Stimulated activated CD8-positive, alpha-beta memory T cell treated with anti-CD3 and anti-CD28 coated beads, Interleukin-15, amount 100 ng/mL, for 4 hours (primary cell): ENCODE measurements at places on chromosomes 1 and 21.

- no peak for DNase-seq
Measured at GRCh38 chr1:31507676-31508530, 68.4 kb upstream of the TINAGL1 start.

DNA sequence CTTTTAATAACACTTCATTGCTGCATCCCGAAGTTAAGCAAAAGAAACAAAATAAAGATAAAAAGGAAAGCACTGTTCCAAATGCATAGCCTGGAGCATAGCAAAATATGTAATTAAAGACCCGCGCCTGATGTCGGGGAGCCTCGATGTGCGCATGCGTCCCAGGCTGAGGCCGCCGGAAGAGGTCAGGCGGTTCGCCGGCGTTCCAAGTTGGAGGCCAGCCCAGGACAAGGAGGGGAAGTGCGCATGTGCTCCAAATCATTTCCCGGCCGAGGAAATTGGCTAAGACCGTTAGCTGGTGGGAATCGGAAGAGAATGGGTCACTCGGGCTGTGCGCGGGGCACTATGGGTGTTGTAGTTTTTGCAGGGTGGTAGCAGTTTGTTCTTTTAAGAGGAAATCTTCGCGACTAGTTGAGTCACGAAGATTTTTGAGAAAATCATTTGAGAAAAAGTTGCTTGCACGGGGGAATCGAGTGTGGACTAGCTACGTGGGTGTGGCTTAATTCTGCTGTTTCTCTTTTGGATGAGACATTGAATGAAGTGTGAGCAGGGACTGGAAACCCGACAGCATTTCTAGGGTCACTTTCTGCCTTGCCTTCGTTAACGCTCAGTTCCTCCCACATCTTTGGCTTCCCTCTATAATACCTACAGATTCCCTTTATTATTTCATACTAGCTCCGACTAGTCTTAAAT, 31.0 kb upstream of the CD1D start:
- DNase-seq = peak; percentile 27

GRCh38 chr1:114509596-114510273, 1.3 kb downstream of the TRIM33 start:
- DNase-seq = no peak

- no peak for DNase-seq
Measured at GRCh38 chr1:107829036-107829770, 135.8 kb downstream of the VAV3 start.

- DNase-seq = peak; percentile 66
Measured at GRCh38 chr1:2194319-2194897, at the start of gene FAAP20. Gene FAAP20 (minus strand): TSS chr1:2194772. CDS start chr1:2194749, 23 bp downstream.

DNA sequence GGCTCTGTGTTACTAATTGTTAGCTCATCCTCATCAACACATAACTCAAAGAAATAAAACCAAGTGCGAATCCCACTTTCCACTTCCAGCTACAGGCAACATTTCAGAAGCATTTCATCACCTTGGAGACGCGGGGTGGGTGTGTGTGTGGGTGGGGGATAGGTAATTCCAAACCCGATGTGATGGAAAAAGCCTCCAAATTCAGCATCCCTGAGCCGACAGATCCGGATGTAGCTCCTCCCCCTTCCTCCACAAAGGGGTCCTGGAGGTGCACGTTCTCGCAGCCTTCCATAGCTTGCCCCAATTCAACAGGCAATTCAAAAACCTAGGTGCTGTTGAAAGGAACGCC, 486 bp downstream of the HSPA13 start:
- no peak for DNase-seq

- DNase-seq = no peak
Measured at GRCh38 chr1:248751635-248752034, 3.9 kb downstream of the LYPD8 start.

DNA sequence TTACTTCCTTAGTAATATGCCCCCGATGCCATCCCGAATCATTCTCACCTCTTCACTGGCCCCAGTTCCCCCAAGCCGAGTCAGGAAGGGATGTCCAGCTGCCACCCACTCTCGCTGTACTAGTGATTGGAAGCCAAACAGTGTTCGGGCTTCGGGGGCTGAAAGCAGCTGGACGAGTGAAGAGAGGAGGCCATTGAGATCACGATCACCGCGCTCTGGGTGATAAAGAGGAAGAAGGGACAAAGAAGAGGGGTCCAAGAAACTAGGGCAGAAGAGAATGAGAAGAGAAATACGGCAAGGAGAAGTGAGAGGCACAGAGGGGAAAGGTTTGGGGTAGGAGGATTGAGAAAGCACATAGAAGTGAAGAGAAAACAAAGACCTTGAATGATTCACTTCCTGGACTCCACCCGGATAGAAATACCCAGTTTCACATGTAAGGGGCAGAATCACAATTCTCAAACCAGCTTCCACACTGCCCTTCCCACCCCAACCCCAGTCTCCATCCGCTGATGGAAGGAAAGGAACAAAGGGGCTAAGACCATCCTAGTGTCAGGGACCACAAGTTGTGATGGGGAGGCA, 3.7 kb upstream of the SF3B4 start:
- DNase-seq = no peak

GRCh38 chr1:12146343-12147112, 20.3 kb upstream of the TNFRSF1B start:
- DNase-seq = no peak

GRCh38 chr1:208183977-208184911, 59.9 kb downstream of the PLXNA2 start:
- DNase-seq = no peak

DNA sequence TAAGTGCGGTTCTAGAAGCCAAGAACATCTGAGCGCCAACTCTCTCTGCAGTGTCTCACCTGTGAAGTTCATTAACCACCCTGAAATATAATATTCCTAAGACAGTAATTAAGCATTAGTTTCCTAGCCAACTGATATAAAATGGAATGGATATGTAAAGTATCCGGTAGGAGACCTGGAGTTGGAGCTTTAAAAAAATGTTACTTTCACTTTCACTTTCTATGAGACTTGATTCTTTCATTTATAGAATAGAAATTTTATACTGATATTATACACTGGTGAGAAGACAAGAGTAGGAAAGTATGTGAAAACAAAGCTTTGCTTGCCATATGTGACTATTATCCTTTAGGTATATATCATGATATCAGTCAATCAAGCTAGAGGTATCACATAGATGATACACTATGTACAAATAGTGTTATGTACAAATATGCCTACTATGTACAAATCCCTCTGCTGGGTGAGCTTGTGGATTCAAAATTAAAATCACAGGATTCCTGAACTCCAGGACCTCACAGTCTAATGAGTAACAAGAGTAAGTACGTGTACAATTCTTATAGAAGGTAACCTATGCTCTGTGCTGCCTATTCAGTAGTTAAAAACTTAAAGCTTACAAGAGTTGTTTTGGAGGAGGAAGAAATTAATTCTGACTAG, 934.2 kb downstream of the TTLL7 start:
- DNase-seq = no peak

GRCh38 chr1:119359730-119360129, 8.9 kb upstream of the HAO2 start:
- no peak for DNase-seq

- DNase-seq = no peak
Measured at GRCh38 chr1:18553388-18553787, 72.7 kb downstream of the KLHDC7A start.

DNA sequence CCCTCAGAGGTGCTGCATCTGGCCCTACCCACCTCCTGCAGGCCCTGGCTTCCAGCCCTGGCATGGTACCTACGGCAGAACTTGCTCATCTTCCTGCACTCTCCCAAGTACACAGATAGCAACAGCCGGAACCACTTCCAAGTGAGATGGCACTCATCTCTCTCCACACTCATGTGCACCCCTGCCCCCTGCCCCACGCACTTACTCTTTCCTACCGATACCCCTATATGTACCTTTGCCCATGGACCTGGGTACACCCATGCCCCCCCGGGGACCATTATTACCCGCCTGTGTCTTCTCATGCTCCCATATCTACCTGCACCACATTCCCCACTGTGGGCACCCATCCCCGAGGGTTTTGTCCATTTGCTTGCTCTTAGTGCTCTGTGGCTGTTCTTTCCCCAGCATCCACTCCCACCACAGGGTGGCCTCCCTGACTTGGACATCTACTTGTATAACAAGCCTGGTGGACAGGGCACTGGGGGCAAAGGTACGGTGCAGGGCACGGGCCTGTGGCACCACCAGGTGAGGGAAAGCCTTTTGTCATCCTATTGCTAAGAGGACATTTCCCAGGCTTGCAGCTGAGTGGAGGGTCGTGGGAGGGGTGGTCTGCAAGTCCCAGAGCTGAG, 14.7 kb downstream of the HYI start:
- DNase-seq = no peak

- DNase-seq = no peak
Measured at GRCh38 chr1:14451217-14451616, 147.3 kb upstream of the KAZN start.

GRCh38 chr1:116375887-116376728, 3.1 kb downstream of the ATP1A1 start:
- DNase-seq = no peak

DNA sequence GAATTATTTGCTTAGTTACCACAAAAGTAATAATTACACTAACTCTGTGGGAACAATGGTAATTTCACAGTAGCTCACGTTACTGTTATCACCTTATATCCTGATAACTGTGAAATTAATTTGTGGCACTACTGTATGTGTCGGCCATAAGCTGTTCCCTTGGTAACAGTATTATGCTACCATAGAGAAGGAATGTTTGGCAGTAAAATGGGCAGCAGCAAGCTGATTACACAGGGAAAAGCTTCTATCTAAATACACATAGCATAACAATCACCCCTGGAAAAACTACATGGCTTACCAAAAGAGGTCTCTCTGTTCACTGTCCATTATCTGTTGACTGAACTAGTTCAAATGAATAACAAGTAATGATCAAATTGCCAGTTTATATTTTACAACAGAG, 124.1 kb downstream of the DPYD start:
- no peak for DNase-seq

GRCh38 chr1:241503444-241503843, 16.1 kb downstream of the FH start:
- DNase-seq = no peak

DNA sequence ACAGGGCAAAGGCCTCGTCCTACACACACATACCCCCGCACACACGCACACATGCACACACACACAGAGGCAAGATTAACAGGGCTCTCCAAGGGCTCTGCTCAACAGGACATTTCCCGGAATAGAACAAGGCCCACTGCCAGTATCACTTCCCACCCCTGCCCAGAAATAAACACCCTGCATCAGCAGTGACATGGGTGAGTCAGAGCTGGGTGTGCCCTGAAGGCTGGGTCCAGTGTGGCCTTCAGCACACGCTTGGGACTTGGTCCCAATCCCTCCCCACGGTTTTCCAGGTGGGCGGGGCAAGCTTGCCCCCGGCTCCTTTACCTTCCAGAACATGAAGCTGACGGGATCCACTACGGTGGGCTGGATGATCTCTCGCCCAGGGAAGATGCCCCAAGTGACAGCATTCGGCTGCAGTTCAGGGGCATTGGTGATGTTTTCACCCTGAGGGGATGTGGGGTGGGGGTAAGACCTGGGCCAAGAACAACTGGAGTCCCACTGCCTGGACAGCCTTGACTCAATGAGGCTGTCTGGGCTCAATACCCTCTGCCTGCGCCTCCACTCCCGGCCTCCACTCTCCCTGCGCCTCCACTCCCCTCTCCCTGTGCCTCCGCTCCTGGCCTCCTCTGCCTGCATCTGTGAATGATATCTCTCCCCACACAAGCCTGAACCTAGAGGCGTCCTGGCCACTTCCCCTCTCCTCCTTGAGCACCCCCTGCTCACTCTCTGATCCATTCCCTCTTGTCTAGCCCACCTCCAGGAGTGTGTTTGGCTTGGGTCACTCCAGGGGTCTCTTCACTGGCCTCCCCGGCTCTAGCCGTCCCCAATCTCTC, 14.7 kb downstream of the MTHFR start:
- no peak for DNase-seq

DNA sequence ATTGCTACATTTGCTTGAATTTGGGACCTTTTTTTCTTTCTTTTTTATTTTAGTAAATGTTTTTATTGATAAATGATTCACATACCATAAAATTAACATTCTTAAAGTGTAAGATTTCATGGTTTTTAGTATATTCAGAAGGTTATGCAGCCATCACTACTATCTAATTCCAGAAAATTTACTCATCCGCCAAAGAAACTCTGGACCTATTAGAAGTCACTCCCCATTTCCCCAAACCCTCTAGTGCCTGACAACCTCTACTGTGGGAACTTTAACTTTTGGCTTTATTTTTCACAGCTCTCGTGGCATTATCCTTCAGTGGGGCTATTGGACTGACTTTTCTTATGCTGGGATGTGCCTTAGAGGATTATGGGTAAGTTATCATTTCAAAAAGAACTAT, 4.5 kb downstream of the LEPR start:
- no peak for DNase-seq
